Frontal cortex (tissue), 4 donors: ENCODE measurements at places on chromosomes 7 and 10.

- no peak for DNase-seq
These were observed 610.5 kb downstream of the ACTR3B start for GRCh38 chr7:153370092-153370491.

DNA sequence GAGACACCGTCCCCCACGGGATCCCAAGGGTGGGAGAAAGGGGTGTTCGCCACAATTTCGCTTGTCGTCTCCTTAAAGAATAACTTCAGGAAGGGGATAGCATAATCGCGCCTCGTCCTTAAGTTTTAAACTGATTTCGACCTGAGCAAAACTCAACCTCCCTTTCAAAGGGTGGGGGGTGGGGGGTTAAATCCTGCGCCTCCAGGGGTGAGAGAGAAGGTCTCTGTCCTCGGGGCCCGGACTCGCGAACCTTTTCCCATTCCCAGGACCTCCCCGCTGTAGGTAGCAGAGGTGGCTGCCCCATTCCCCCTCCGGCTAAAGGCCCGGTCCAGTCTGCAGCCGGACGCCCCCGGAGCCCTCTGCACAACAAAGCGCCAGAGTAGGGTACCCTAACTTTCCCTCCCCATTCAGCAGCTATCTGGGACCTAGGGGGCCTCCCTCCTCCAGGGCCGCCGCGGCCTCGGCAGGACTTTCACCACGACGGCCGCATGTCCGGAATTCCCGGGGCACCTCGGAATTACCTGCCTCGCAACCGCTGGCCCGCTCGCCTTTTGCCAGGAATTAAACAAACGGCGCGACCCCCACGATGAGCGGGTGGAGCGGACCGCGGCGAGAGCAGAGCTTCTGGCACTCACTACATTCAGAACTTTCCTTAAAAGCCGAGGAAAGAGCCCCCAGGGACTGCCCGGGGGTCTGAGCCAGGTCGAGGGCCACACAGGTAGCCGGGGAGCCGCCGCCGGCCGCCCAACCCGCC lies 1.7 kb downstream of the CDK6 start:
- peak; percentile 38 for DNase-seq

DNA sequence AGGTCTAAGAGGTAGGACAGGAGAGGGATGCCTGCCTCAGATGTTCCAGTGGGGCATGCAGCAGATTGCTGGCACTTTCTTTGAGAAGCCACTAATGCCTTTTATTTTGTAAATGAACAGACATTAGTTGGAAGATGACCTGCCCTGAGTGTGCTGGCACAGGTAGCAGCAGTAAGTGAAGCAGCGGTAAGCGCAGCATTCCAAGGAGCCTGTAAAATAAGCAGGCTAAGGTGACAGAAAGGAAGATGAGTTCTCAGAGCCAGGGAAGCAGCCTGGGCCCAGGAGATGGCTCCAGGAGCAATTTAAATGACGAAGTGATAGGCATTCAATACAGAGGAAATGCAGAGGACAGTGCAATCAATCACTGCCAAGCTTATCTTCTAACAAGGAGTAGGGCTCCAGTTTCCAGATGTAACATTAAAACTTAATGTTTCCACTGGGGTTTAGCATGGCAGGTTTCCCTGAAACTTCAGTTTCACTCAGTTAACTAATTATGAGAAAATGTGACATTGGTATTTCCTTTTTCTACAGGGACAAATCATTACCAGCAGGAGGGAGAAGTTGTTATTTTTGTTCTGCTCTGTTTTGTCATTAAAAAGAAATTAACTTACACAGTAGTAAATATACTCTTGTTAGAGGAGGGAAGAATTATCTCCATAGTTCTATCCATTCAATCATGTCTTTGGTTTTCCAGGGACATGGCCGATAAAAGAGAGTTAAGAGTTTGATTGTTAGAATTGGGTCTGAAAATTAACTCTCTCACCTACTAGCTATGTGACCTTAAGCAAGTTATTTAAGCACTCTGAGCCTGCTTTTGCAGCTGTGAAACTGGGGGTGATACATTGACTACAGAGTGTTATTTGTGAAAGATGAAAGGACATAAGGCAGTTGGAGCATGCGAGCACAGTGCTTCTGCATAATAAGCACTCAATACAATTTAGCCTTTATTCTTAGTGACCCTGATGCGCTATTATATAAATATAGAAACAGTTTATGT lies 96.6 kb upstream of the PTN start:
- no peak for DNase-seq

DNA sequence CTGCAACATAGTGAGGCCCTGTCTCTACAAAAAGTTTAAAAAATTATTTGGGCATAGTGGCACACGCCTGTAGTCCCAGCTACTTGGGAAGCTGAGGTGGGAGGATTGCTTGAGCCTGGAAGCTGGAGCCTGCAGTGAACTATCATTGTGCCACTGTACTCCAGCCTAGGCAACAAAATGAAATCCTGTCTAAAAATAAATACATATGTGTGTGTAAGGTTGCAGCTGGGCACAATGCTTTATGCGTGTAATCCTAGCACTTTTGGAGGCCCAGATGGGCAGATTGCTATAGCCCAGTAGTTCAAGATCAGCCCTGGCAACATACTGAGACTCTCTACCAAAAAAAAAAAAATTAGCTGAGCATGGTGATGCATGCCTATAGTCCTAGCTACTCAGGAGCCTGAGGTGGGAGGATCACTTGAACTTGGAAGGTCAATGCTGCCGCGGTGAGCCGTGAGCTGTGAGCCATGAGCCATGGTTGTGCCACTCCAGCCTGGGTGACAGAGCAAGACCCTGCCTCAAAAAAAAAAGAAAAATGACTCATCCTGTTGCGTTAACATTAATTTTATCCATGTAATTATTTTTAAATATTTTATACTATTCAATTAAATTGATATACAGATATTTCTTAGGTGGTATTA lies 38.3 kb downstream of the CCAR1 start:
- DNase-seq = no peak

DNA sequence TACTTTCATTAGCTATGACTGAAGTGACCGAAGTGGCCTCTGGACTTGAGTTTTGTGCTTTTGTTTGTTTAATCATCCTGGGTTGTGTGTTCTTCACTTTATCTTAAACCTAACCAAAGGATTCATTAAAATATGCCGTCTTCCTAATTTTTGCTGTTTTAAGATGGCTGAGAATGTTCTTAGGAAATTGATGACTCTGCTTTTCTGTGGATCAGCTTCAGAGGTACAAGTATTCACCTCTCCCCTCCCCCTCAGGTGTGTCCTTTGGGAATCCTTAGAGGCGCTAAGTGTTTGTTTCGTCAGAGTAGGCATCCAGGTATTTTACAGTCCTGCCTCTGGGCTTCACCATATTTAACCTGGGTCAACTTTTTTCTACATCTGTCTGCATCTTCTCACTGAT lies 1.1 kb downstream of the CCDC126 start:
- DNase-seq = no peak

DNA sequence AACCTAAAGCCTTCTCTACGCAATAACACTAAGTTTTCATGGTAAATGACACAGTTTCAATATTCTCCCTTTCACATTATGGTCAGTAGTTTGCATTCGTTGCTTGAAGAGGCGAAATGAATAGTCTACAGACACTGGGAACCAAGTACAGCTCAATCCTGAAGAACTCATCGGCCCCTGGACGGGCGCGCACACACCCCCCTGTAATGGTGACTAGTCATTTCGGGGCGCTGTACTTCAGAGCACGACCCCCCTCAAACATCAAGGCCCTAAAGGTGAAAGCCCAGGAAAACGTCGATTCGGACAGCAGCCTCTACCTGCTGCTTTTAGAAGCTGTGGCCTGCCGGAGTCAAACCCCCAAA lies 1.0 kb downstream of the NT5C2 start:
- DNase-seq = no peak

DNA sequence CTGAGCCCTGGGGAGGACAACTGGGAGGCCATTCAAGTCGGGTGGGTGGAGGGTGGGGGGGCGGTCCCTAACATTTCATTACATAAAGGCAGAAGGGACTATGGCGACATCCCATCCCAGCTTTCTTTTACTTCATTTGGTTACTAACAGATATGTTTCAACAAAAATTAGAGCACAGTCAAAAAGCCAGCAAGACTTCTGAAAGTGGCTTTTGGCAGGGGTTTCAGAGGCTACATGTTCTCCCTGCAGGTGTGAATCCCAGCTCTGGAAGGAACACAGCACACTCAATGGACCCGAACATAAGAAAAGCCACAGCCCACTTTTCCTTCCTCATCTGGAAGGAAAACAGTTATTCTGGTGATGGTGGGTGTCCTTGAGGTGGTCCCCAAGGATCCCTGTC lies 7.1 kb downstream of the FAM171A1 start:
- no peak for DNase-seq
